ENCODE measurements at places on chromosomes 7 and 10.

DNA sequence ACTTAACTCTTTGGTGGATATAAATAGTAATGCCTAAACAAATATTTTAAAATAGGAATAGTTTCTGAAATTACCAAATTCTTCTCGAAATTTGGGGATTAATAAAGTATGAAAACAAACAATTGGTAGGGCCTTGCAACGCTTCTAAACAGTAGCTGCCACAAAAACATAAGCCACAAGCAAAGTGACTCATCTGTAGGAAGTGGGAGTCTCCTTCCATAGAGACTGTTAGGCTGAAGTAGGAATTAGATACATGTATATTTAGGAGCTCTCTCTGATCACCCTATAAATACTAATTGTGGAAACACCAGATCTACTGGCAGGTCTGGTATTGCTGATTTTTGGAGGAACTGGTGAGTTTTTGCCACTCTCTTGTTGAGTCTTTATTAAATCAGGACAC is 5.7 kb upstream of the LMOD2 start:
- no peak for DNase-seq

DNA sequence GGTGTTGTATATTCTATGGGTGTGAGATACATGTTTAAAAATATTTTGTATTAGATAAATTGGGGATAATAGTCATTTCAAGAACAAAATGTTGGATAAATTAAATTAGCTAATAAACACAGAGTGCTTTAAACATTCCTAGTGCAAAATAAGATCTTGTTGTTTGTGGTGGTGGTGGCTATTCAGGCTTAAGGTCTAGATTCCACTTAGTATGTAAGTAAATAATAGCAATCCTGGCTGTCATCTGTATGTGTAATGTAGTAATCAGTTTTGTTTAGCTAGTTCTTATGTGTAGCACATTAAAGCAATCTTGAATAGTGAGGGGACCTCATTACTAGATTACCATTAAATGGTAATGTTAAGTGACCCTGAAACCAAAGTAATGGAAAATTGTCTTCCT is 48.7 kb downstream of the KAT6B start:
- DNase-seq, result no peak

DNA sequence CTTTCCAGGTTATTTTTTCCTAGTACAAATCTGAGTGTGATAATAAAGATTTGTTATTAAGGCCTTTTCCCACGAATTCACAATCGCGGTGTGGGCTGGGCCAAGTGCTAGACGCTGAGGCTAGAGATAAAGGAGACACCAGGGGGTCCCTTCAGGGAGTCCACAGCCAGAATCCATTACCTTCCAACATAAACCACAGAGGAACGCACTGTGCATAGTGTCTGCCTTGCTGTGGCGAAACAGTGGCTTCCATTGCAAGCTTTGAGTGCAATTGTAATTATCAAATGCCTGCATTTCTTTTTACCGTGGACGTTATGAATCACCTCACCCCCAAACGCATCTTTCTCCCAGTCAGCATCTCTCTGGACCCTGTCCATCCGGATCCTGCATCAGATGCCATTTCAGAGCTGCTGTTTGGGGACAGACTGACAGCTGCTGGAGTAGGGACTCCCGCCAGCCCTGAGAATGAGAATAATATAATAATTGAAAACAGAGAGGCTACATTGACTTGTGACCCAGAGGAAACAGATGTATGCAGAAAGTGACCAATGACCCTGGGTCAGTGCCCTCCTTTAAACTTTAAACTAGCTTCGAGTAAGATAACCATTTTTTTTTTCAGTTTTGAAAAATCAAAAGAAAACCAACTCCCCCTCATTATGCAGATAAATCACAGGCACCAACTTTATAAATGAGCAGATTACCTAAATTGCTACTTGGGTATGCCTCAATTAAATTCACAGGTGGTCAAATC is 456.2 kb upstream of the NRP1 start:
- no peak for DNase-seq

GRCh38 chr10:6108631-6109443 is 20.0 kb downstream of the RBM17 start:
- no peak for DNase-seq

GRCh38 chr10:13670311-13670710 is 83.5 kb downstream of the PRPF18 start:
- no peak for DNase-seq

Data from left ventricle myocardium inferior (tissue), 1 donor.